ENCODE measurements at places on chromosomes 4 and X.
A peak's percentile ranks its signal among the peaks of the same experiment; 100 is the strongest.

DNA sequence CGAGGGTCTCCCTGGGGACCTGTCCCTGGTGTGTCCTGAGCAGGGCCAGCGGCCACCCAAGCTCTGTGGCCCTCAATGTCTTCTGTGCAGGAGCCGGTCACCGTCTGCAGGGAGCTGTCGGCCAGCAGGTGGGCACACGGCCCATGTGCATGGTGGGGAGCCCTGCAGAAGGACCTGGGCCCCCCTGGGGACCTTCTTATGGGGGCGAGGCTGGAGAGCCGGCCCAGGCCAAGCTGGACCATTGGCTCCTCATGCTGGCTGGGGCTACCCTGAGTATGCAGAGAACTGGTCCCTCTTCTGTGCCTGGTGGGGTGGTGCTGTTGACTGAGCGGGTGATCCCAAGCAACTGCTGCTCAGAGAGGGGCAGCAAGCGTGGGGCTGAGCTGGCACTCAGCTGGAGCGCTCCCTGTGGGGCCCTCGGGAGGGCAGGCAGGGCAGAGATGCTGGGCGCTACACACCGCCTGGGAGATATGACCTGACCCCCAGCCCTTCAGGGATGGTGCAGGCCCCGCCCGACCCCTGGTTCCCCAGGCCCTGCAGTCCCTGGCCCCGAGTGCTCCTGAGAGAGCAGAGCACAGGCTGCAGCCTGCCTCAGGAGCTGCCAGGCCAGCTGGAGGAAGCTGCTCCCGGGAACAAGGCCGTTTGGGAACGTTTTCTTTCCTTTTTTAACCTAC is 14.8 kb downstream of the NAT8L start:
- no peaks in the 10 kb centered on the region for H3K27me3 ChIP-seq
- no peak overlapping the region for H3K27ac ChIP-seq
- DNase-seq, result peak; percentile 65
- peaks cover 20% of the 10 kb centered on the region for H3K4me1 ChIP-seq
- H3K4me3 ChIP-seq, result no peak overlapping the region

DNA sequence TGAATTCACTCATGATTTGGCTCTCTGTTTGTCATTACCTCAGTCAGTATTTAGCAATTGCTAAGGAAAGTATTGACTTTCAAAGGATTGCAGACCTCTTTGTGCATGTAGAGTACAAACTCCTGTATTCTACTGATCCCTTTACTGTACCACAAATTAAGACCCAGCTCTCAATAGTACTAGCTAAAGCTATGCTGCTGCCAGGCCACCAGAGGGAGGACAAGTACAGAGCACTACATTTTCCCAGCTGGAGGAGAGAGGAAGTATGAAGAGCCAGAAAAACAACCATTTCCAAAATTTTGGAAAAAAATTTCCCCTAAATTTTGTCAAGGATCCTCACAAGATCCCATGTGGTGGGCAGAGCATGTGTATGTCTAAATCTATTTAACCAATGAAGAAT is 175.0 kb upstream of the MTMR8 start:
- no peaks in the 10 kb centered on the region for H3K27me3 ChIP-seq
- H3K4me1 ChIP-seq, result no peaks in the 10 kb centered on the region
- no peak overlapping the region for H3K4me3 ChIP-seq
- H3K36me3 ChIP-seq, result no peaks in the 10 kb centered on the region
- H3K27ac ChIP-seq, result no peak overlapping the region

GRCh38 chr4:169660929-169661328 is 40.6 kb downstream of the CLCN3 start:
- peaks cover under 1% of the 10 kb centered on the region for H3K36me3 ChIP-seq
- H3K4me3 ChIP-seq, result peak overlapping the region; percentile 32
- no peaks in the 10 kb centered on the region for H3K27me3 ChIP-seq
- peaks cover 13% of the 10 kb centered on the region for H3K4me1 ChIP-seq
- no peak for DNase-seq

DNA sequence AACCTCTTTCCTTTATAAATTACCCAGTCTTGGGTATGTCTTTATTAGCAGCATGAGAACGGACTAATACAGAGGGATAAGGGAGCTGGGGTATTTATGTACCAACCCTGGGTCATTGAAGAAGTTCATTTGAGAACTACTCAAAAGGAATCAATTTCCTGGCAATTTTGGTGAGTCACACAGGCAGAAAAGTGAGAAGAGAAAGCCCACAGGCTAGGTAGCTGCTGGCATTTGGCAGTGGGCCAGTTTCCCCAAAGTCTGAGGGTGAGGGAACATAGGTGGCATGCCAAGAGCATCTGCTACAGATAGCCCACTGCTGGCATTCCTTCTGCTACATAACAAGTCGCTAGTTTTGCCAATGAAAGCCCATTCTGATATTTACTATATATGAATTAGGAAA is 411.2 kb downstream of the MID1IP1 start:
- H3K27me3 ChIP-seq, result no peaks in the 10 kb centered on the region
- no peak overlapping the region for H3K4me3 ChIP-seq
- H3K4me1 ChIP-seq, result no peaks in the 10 kb centered on the region
- H3K27ac ChIP-seq, result no peak overlapping the region
- DNase-seq, result no peak

GRCh38 chrX:25052798-25053534 is 37.2 kb upstream of the ARX start:
- no peak for DNase-seq
- H3K4me3 ChIP-seq, result no peak overlapping the region
- no peak overlapping the region for H3K27ac ChIP-seq
- no peaks in the 10 kb centered on the region for H3K4me1 ChIP-seq
- H3K27me3 ChIP-seq, result peaks cover 5% of the 10 kb centered on the region

- H3K27me3 ChIP-seq, result no peaks in the 10 kb centered on the region
- no peak for DNase-seq
- H3K36me3 ChIP-seq, result no peaks in the 10 kb centered on the region
- H3K4me1 ChIP-seq, result no peaks in the 10 kb centered on the region
Observed at GRCh38 chrX:123153846-123154335, 30.2 kb upstream of the GRIA3 start.

- no peaks in the 10 kb centered on the region for H3K36me3 ChIP-seq
- no peak overlapping the region for H3K4me3 ChIP-seq
- no peak overlapping the region for H3K27ac ChIP-seq
- H3K4me1 ChIP-seq, result peaks cover 93% of the 10 kb centered on the region
Observed at GRCh38 chr4:184531008-184531407, 56.7 kb upstream of the IRF2 start.

DNA sequence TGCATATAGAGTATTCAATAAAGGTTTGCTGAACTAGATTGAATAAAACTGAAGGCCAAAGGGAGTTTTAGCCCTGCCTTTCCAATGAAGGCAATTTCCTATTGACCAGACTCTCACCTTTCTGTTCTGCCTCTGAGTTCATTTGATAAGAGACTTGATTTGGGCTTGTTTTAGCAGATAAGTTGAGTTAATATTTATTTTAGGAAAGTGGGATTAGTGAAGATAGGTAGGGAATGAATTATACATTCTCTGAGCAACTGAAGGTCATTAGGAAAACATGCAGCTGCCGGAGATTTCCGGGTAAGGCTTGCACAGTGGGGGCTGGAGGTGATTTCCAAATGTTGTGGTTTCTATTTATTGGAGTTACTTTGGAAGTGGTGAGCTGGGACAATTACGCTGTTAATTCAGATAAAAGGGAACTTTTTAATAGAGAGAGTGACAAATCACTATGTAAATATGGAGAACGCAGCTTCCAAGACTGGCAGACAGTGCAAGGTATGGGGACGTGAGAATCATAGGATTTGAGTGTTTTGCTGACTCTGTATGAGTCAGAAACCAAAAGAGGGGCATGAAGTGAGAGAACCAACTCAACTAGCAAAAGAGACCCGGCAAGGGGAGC is 553.6 kb upstream of the BOD1L1 start:
- no peak overlapping the region for H3K4me3 ChIP-seq
- H3K4me1 ChIP-seq, result peaks cover 54% of the 10 kb centered on the region
- H3K36me3 ChIP-seq, result no peaks in the 10 kb centered on the region
- no peak overlapping the region for H3K27ac ChIP-seq
- H3K27me3 ChIP-seq, result no peaks in the 10 kb centered on the region

DNA sequence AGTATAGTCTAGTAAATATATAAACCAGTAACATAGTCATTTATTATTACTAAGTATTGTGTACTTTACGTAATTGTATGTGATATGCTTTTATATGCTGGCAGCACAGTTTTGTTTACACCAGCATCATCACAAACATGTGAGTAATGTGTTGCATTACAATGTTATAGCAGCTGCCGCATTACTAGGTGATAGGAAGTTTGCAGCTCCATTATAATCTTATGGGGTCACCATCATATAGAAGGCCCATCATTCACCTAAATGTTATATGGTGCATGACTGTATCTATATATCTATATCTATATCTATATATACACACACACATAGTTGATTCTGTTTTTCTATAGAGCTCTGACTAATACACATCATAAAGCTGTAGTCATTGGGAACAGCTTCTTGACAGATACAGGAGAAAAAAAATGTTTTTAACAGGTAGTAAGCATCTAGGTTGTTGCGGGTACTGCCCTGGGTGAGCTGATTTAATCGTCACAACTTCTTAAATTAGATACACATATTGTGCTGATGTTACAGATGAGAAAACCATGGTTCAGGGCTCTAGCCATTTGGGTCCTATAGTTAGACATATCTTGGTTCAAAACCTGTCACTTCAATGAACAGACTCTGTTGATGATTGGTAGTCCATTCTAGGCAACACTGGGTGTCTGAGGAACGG is 77.9 kb downstream of the CLNK start:
- H3K27ac ChIP-seq, result no peak overlapping the region
- no peaks in the 10 kb centered on the region for H3K27me3 ChIP-seq

- H3K27ac ChIP-seq, result no peak overlapping the region
- H3K36me3 ChIP-seq, result no peaks in the 10 kb centered on the region
- no peaks in the 10 kb centered on the region for H3K27me3 ChIP-seq
- H3K4me3 ChIP-seq, result no peak overlapping the region
Observed at GRCh38 chr4:25687773-25688172, 32.1 kb downstream of the SLC34A2 start.

GRCh38 chr4:60944060-60944459 is 256.1 kb upstream of the ADGRL3 start:
- no peak overlapping the region for H3K4me3 ChIP-seq
- no peaks in the 10 kb centered on the region for H3K4me1 ChIP-seq
- DNase-seq, result no peak
- no peaks in the 10 kb centered on the region for H3K36me3 ChIP-seq
- H3K27me3 ChIP-seq, result no peaks in the 10 kb centered on the region
- no peak overlapping the region for H3K27ac ChIP-seq

DNA sequence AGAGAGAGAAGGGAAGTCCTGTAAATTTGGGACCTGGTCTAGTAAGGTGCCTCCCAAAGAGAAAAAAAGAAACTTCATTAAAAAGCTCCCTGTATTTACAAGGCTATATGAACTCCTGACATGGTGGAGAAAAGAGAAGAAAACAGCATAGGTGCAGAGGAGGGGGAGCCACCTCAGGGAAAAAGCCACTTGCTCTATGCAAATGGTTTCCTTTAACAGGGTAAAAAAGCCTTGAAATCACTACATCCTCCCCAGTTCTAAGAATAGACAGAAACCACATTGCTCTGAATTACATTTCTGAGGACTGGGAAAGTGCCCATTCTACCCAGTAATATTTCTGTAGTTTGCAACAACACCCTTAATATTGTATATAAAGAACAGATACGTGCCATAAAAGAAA is 165.5 kb downstream of the KLF8 start:
- no peaks in the 10 kb centered on the region for H3K4me1 ChIP-seq
- no peak overlapping the region for H3K4me3 ChIP-seq
- H3K27me3 ChIP-seq, result no peaks in the 10 kb centered on the region
- no peak overlapping the region for H3K27ac ChIP-seq
- DNase-seq, result no peak

DNA sequence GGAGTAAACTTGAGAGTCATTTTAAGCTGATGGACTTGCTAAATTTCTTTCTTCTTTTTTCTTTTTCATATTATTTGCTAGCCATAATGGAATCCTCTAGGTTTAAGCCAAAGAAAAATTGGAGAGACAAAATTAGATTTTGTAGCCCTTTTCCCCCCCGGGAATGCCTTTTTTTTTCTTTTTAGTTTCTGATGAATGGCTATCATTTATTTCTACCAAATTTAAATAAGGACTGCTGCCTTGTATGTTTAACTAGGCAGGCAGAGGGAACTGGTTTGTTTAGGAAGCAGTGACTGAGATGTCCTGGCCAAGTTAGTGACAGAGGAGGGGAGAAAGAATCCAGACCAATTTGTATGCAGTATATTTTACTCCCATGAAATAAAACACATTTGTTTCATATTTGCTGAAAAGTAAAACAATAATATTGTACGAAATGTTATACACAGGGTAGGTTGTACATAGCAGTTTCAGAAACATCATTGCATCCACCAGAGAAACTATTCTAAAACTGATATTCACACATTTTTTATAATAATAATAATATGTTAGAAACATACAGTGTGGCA is 5.7 kb downstream of the PITX2 start:
- peaks cover 20% of the 10 kb centered on the region for H3K4me1 ChIP-seq
- peaks cover 9% of the 10 kb centered on the region for H3K27me3 ChIP-seq
- no peak for DNase-seq
- H3K36me3 ChIP-seq, result no peaks in the 10 kb centered on the region

- no peaks in the 10 kb centered on the region for H3K36me3 ChIP-seq
- no peaks in the 10 kb centered on the region for H3K4me1 ChIP-seq
- no peak overlapping the region for H3K4me3 ChIP-seq
Observed at GRCh38 chr4:108902769-108903168, 139.9 kb upstream of the ETNPPL start.

DNA sequence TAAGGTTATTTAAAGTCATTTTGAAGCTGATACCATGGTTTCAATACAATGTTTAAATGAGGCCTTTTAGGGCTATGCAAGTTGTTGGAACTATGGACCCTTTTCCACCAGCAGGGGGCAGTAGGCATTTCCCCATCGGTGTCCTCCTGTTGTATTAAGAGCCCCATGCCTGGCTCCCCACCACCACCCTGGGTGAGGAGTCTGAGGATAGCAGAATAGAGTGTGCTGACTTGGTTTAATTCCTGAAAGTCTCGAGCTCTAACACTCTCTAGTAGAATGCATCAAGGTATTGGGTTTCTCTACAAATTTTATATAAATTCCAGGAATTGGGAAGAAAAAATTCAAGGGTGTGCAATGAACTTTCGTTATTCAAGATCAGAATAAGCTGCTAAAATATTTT is 234.8 kb upstream of the JADE1 start:
- H3K4me1 ChIP-seq, result peaks cover 5% of the 10 kb centered on the region
- no peaks in the 10 kb centered on the region for H3K27me3 ChIP-seq
- no peak overlapping the region for H3K27ac ChIP-seq
- no peak overlapping the region for H3K4me3 ChIP-seq

DNA sequence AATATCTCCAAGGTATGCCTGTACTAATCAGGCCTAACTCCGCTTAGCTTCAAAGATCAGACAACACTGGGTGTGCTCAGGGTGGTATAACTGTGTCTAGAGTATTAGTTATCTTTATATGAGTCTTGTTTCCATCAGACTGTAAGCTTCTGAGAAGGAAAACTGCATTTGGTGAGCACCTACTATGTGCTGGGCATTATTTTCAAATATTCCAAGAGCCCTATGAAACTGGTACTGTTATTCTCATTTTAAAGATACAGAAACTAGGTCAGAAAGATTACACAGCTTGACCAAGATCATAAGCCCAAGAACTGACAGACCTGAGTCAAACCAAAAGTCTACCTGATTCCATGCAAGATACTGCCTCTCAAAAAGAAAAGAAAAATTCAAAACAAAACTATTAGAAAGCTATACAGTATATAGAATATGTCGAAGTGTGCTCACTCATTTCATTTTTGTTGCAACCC is 44.4 kb downstream of the LRBA start:
- no peak overlapping the region for H3K27ac ChIP-seq
- H3K4me1 ChIP-seq, result no peaks in the 10 kb centered on the region
- DNase-seq, result no peak
- no peaks in the 10 kb centered on the region for H3K36me3 ChIP-seq
- no peak overlapping the region for H3K4me3 ChIP-seq

Data from spleen (tissue), 13 donors.